AML-193 (cell line): ENCODE measurements at places on chromosomes 11 and 22.

GRCh38 chr22:43824724-43825420 lies 12.8 kb upstream of the EFCAB6 start:
- DNase-seq = no peak

DNA sequence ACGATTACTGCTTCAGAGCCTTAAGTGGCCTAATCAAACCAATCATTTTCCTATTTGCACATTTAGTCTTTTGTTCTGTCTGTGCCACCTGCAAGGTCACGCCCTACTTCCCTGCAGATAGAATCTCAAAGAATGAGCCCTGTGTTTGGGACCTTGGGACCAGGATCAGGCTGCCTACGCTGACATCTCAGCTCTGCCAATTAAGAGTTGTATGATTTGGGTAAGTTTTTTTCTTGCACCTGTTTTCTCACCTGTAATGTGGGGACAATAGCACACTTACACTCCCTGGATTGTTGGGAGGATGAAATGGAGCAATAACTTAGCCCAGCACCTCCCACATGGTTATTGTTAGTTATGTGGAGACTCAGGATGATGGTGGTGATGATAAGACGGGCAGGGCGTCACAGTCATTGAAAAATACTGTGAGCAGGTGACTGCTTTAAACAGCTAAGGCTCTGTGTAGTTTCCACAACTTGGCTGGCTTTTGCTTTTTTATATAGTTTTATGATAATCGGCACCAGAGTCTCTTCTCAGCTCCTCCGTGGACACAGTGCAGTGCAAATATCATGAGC lies 155.0 kb downstream of the ADAMTS15 start:
- DNase-seq = no peak

- no peak for DNase-seq
These were observed 172.1 kb downstream of the DYNC2H1 start for GRCh38 chr11:103281301-103281700.

DNA sequence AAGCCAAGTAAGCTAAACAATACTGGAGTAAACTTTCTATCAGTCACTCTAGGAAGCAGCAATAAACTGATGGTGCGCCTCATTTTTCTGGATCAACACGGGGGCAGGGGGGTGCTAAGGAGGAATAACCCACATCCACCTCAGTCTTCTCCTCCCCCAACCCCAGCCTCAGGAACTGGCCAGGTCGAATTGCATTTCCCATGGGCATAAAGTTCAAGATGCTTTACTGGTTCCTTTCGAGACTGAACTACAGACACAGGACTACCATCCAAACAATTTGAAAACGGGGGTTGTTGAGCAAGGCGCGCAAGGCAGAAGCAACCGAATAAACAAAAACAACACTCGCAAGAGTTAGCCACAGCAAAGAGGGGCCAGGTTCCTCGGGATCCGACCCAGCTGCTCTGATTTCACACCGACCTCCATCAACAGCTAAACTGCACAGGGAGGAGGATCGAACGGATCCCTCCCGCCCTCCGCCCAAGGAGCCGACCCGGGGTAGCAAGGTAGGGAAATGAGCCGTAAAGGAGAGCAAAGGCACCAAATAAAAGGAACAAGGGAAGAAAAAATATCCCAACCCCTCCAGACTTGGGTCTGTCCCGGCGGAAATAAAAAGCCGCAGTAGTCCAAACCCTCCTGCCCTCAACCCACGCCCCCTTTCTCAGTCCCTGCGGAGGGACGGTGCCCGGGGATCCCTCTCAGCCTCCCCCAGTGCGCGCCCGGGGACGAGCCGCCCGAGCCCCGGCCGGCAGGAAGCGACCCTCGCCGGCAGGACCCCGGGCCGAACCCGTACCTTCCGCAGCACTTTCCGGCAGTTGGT lies 801 bp downstream of the SESN3 start:
- DNase-seq = no peak

DNA sequence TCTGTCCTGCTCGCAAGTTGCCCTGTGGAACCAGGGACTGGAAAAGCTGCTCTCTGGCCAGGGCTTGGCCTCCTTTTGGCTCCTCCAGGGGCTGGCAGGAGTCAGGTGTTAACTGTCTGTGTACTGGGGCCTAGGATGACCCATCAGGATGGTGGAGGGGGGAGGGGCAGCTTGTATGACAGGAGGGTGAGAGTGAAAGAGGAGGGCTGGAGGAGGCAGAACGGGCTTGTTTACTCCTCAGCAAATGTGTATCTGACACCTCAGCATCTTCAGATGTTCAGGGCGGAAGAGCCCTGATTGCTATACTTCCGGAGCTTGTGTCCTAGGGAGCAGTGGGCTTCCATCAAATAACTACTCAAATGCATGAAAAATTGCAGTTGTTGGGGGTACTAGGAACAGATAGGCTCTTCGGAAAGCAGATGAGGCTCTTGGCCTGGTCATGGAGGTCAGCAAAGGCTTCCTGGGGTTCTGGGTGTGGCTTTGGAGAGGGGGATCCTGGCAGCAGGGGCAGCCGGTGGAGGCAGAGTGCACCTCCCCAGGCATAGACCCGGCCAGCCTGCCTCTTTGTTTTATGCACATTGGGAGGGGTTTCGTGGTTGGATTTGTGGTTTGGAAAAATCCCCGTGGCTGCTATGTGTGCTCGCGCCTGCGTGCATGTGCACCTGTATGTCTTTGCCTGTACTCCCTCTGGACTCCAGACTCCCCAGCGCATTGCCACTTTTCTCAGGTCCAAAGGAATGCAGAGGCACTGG lies 31.2 kb downstream of the CD82 start:
- no peak for DNase-seq

DNA sequence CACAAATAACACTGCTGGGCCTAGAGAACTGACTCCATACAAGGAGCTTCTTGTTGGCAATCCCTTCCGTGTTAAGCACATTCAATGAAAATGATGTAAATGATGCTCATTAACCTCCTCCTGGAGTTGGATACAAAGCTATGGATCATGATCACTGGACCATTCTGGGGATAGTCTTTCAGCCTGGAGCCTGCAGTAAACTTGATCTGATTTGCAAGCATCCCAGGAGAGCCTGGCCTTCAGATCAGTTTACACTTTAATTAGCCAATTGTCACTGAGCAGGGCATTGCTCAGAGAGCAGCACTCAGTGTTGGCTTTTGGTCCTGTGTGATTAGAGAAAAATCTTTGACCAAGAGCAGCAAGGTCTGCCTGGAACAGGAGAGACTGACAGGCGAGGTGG lies 45.6 kb downstream of the ARFGAP3 start:
- DNase-seq = no peak

DNA sequence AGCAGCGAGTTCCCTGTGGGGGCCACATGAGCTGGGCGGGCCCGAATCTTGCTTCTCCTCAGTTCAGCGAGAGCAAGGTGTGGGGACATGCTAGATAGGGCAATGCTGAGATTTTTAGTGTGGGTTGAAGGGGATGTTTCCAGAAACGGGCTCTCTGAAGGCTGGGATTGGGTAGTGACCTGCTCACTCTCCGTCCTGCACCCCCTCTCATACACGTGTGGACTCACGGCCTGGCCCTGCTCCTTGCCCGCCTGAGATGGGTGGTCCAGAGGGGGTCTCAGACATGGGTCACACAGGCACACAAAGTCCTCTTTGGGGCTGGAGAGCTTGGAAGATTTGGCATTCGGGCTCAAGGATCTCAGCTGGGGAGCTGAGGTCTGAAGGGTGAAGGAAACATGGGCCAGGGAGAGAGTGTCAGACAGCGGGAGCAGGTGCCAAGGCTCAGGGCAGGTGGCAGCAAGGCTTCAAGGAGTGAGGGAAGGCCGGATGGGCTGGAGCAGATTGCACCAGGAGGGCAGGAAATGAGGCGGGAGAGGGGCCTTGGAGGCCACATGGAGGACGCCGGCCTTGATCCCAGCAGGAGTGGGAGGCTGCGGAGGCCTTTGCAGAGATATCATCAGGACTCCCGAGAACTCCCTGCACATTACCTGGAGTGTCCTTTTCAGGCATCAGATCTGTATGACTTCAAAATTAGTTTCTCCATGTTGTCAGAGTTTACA lies 74.1 kb downstream of the PARVB start:
- no peak for DNase-seq

GRCh38 chr11:94909371-94909820 lies 64.0 kb downstream of the CWC15 start:
- no peak for DNase-seq

GRCh38 chr11:2481253-2481652 lies 36.4 kb downstream of the KCNQ1 start:
- no peak for DNase-seq

DNA sequence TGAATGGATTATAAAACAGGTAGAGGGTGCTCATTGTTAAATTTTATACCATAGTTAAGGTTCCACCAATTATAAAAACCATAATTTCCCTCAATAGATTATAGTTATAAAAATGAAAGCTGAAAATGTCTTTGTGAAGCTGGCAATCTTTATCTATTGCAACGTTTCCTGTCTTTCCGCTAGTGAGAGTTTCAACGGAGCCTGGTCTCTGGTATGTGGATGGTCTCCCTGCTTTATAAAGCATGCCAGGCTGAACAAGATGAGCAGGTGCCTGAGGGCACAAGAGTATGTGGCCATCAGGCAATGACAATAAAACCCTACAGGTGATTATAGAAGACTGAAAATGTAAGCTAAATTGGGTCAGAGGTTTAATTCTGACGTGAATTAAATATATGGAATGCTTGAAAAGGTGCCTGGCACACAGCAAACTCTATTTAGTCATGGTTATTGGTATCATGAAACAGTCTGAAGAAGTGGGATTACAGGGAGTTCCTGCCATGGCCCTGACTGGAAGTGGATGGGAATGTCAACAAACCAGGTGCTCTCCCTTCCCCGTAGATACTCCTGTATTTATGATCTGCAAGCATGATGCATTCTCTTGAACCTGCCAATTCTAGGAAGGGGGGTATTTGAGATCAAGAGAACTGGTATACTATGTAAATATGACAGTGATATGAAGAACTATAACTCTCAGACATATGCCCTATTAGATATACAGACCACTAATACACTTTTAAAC lies 115.7 kb downstream of the ENTHD1 start:
- no peak for DNase-seq

GRCh38 chr11:63641727-63642126 lies 27.5 kb upstream of the PLAAT3 start:
- DNase-seq = no peak

- DNase-seq = no peak
These were observed 350.9 kb upstream of the SYN3 start for GRCh38 chr22:33409079-33409478.

DNA sequence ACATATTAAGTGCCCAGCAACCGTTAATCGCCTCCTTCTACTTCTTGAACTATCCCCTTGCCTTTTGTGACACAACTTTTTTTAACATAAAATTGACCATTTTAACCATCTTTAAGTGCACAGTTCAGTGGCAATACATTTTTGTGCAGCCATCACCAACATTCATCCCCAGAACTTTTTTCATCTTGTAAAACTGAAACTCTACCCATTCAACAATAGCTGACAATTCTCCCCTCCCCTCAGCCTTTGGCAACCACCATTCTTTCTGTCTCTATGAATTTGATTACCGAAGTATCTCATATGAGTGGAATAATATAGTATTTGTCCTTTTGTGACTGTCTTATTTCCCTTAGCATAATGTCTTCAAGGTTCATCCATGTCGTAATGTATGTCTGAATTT lies 66.0 kb downstream of the MICAL2 start:
- no peak for DNase-seq
